Uterine smooth muscle cell (primary cell): ENCODE measurements at places on chromosomes 7 and 10. TPM values are rescaled to one million over a fixed set of nuclear protein-coding genes. Genes with fewer than 3 reads are reported as not detected.

The ZFAND4 gene
- 7.1 and 8.7 TPM in 2 replicates for total RNA-seq

The HOGA1 gene
- total RNA-seq, result 0.50 and 0.89 TPM in 2 replicates

The ATE1 gene
- total RNA-seq, result 28.7 and 30.1 TPM in 2 replicates

The NEBL gene
- total RNA-seq, result 0.12 and 0.22 TPM in 2 replicates
